Neural crest cell (in vitro differentiated cells): ENCODE measurements at places on chromosomes 7 and 10. TPM values are rescaled to one million over a fixed set of nuclear protein-coding genes. Genes with fewer than 3 reads are reported as not detected.

DNA sequence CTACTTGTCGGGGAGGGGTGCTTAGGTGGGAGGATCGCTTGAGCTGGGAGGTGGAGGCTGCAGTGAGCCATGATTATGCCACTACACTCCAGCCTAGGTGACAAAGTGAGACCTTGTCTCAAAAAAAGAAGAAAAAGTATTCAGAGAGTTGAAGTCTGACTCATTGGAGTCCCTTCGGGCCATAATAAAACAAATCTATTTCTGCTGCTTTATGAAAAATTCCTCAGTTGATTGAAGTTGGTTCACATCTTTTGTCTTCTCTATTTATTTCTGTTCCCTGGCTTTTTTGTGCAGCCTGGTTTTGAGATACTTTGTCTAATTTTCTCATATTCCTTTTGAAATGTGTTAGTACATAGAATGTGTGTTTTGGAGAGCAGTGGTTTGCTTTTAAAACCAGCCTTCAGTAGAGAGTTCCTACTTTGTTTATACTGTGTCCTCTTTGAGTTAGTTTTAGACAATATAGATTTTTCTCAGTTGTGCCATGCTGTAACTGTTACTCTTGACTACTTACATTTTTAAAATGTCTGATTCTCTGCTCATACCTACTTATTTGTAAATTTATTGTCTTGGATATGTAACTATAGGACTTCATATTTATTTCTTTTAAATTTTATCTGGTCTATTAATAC is 36.7 kb downstream of the LUC7L2 start:
- DNase-seq, result no peak

Gene ADIRF
- total RNA-seq, result not detected in 2 replicates

DNA sequence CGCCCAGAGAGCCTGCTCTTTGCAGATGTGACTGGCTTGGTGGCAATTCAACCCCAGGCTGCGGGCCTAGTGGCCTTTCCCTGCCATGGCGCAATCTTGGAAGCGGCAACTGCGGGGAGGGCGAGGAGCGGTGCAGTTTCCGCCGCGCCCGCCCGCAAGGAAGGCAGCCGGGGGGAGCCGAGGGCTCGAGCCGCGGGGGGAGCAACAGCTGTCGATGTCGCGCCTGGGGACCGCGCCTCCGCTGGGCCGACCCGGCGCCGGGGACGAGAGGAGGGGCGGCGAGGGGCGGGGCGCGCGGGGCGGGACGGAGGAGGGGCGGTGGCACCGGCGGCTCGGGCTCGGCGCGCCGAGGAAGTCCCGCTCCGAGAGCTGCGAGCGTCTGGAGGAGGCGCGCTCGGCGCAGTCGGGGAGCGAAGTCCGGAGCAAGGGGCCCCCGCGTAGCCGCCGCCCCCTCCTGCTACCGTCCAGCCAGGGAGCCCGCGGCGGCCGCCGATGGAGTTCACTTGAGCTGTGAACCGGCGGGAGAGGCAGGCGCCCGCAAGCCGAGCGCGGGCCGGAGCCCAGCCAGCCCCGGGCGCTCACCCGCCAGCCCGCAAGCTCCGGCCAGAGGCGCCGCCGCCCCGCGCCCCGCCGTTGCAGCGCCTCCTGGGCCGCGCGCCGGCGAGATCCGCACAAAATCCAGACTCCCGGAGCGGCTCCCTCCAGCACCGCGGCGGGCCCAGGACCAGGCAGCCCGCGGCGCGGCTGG is 438.1 kb upstream of the GALNT17 start:
- peak; percentile 63 for DNase-seq

GRCh38 chr7:84474436-84474835 is 279.8 kb upstream of the SEMA3A start:
- DNase-seq, result no peak

- no peak for DNase-seq
Measured at GRCh38 chr7:141483044-141483443, 68.2 kb upstream of the AGK start.

Gene SEC31B
- 18.1 and 18.7 TPM in 2 replicates for total RNA-seq

GRCh38 chr10:124997771-124998623 is 56.1 kb downstream of the ZRANB1 start:
- DNase-seq, result no peak
